ENCODE measurements at places on chromosomes 16 and 17.

GRCh38 chr16:80720804-80721371, 83.5 kb downstream of the CDYL2 start:
- peak; percentile 16 for DNase-seq

- DNase-seq = no peak
Measured at GRCh38 chr17:36730857-36731490, 129.6 kb downstream of the MRM1 start.

DNA sequence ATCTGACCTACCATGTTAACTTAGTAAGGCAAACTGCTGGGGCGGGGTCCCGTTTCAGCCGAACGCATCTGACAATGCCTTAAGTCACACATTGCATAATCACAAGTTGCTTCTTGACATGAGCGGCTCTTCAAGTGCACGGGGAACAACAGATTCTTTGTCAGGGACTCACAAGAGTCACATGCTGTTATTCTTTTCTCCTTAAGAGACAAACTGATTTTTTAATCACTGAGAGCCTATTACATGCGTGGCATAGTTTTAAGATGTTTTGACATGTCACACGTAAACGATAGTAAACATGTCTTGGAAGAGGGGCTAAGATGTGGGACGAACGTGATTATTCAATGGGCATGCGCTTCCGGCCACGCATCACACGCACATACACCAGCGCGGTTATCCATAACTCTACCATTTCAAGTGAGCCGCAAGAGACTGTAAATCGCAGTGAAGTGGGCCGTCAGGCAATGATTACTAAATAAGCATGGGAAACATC, 63.4 kb downstream of the ADCY9 start:
- peak; percentile 22 for DNase-seq

- peak; percentile 31 for DNase-seq
Measured at GRCh38 chr16:65375651-65376050, 253.8 kb upstream of the CDH11 start.

- DNase-seq = no peak
Measured at GRCh38 chr17:48030531-48030930, 7.1 kb downstream of the COPZ2 start.

GRCh38 chr17:57391076-57391825, 134.9 kb downstream of the MSI2 start:
- no peak for DNase-seq

DNA sequence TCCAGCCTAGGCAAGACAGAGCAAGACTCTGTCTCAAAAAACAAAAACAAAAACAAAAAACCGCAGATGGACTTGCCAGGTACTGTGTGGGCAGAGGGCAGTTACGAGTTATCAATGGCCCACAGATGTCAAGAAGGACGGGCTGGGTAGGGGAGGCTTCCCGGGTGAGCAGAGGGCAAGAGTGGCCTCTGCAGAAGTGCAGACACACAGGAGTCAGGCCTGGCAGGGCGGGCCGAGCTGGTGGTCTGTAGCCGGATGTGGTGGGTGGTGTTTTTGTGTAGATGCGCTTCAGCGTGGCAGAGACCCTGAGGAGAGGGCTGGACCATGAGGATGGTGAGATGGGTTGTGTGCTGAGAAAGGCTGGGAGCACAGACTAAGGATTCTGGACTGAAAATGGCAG, 44.9 kb upstream of the KDM6B start:
- DNase-seq = no peak

DNA sequence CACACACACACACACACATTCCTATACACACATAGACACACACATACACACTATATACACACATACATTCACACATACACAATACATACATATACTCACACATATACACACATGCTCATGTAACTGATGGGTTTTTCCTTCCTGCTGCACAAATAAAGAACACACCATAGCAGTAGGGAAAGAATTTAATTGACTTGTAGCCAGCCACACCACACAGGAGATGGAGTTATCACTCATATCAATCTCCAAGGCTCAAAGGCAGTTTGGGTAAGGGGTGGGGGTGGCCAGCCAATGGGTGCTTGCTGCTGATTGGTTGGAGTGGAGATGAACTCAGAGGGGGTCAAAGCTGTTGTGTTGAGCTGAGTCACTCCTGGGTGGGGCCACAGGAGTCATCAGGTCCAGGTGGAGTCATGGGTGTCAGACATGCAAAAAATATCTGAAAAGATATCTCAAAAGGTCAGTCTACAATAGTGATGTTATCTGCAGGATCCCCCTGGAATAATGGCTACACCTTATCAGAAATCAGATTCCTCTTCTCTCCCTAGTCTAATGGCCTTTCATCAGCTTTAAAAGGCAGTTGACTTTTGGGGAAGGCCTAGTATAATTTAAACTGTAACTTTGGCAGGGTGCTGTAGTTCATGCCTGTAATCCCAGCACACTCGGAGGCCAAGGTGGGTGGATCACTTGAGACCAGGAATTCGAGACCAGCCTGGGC, 46.1 kb downstream of the WSB1 start:
- no peak for DNase-seq
